PC-9 (cell line): ENCODE measurements at places on chromosomes 12 and 14. TPM values are rescaled to one million over a fixed set of nuclear protein-coding genes. Genes with fewer than 3 reads are reported as not detected.

CDK2 gene
- total RNA-seq, result 93.8 and 99.4 TPM in 2 replicates

DNA sequence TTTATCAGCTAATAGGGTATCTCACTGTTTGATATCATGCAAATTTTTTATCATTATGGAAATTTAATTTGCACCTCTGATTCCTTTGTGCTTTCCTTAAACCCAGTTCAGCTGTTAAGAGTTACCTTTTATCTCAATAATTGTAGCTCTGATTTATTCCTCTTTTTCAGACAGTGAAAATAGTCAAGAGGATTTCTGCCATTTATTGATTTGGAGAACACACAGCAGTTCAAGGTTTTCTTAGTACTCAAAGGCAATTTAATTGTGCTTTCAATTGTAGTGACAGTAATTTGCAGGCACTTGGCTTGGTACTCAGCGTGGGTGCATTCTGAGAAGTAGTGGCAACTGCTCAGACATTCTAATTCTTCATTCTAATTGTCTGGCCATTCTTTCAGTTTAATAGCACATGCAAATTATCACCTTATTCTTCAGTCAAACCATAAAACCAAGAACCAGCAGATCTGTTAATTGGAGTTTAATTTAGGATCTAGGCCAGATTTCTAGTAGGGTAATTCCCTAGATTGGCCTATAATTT is 709.3 kb downstream of the RPS29 start:
- no peak for DNase-seq

- no peak for DNase-seq
Measured at GRCh38 chr14:62645649-62646048, 399.6 kb downstream of the KCNH5 start.

KLHDC1 gene
- 1.2 and 3.8 TPM in 2 replicates for total RNA-seq

DNA sequence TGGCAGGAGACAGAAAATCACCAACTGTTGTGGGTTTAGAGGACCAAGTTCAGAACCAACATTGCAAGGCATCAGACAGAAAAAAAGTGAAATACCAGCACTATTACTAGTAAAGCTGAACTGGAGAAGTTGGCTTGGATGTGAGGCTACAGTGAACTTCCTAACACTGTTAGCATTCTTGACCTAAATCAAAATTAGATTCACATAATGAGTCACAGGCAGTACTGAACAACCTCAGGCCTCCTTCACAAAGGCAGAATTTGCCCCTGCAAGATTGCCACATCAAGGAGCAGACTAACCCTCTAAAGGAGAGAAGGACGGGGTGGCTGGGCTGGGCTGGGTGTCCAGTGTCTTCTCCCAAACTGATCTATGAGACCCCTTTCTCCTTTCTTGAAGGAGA is 539.7 kb downstream of the SNAPC1 start:
- DNase-seq, result no peak

GPR162 gene
- 2.4 and 3.8 TPM in 2 replicates for total RNA-seq

GRCh38 chr12:8615206-8615605 is 2.5 kb upstream of the AICDA start:
- no peak for DNase-seq

FGD4 gene
- total RNA-seq, result 26.2 and 28.3 TPM in 2 replicates

STYK1 gene
- 7.8 and 16.9 TPM in 2 replicates for total RNA-seq

- no peak for DNase-seq
Measured at GRCh38 chr12:10111451-10111850, 12.7 kb upstream of the CLEC1A start.

GRCh38 chr12:80676856-80677255 is 30.6 kb upstream of the MYF6 start:
- DNase-seq, result no peak

CLEC9A gene
- not detected in 2 replicates for total RNA-seq

- DNase-seq, result peak; percentile 9
Measured at GRCh38 chr12:95173392-95174251, 43.6 kb downstream of the FGD6 start.

SERPINA10 gene
- total RNA-seq, result not detected in 2 replicates
